Amniotic stem cell (primary cell): ENCODE measurements at places on chromosomes 16 and 17.

DNA sequence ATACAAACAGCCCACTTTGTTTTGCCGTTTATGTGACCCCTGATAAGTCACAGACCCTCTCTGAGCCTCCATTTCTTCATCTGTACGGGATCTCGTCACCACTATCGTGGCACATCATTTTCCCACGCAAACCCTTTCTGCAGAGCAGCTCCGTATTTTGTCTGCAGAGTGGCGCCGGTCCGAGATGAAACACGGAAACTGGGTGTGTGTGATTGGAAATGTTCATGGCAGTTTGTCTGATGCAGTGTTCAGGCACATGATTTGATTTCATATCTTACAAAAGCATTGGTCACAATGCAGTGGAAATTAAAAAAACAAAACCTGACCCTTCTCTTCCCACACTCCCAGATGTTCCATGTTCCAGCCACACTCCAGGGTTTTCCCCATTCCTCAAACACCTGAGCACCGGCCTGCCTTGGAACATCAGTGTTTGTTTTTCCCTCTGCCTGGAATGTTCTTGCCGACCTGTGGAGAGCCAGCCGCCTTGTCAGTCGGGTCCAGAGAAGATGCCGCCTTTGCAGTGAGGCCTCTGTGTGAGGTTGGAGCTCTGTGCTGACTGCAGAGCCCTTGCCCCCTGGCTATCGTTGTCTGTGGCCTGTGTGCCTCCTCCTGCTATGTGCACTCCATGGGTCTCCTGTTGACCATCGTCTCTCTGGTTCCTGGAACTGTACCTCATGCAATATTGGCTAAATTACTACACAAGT lies 39.2 kb downstream of the NT5M start:
- no peak for DNase-seq

DNA sequence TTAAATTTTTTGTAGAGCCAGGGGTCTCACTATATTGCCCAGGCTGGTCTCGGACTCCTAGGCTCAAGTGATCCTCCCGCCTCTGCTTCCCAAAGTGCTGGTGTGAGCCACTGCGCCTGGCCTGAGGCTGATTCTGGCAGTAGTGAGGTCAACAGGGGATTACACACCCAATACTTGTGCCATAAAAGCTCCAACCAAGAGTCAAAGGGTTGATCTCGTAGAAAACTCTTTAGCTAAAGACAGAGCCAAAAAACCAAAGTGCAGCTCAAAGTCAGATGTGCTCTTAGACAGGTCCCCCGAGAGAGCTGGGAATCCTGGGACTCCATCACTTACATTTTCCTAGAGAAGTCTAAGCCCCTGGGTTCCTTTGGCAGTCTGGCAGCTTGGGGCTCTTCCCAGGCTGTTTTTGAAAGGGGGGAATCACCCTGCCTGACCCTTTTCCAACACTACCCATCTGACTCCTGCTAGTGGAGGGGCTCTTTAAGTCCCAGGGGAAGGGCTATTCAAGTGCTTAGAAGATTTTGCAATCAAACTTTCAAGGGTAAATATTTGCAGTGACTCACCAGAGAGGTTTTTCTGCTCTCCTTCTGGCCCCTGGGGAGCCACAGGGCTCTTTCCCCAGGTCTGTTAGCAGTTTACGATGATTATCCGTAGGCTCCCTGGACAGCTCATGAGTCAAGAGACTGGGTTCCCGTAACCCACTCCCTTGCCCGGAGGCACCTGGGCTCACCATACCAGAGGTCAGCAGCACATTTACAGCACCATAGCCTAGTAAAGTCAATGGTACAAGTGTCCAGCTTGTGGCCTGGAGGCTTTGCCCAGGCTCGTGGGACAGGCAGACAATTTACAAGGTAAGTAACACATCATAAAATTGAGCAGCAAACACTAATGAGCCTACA lies 408.7 kb downstream of the SLC39A11 start:
- peak; percentile 52 for DNase-seq

GRCh38 chr16:13756411-13757140 lies 163.4 kb upstream of the ERCC4 start:
- no peak for DNase-seq

- DNase-seq, result peak; percentile 82
These were observed 812 bp upstream of the PPP1R9B start for GRCh38 chr17:50151041-50151936.

GRCh38 chr16:64092271-64092670 lies 1029.6 kb downstream of the CDH11 start:
- peak; percentile 47 for DNase-seq

GRCh38 chr17:50872710-50873424 lies 6.7 kb upstream of the TOB1 start:
- DNase-seq, result no peak

DNA sequence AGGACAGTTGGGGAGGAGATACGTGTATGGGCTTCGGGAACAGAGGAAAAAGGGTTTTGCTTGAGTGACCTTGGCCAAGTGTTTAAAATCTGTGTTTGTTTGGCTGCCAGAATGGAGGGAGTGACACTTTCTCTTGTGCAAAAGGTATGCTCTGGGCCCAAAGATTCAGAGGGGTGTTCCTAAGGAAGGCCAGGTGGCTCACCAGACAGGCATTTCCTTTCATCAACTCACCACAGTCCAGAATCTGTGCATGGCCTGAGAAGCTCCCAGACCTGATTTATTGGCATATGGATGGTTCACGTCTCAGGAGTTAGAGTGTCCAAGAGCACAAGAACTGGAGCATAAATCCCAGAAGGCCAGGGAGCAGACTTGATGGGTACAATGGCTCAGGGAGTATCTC lies 53.4 kb upstream of the NLK start:
- DNase-seq, result no peak

DNA sequence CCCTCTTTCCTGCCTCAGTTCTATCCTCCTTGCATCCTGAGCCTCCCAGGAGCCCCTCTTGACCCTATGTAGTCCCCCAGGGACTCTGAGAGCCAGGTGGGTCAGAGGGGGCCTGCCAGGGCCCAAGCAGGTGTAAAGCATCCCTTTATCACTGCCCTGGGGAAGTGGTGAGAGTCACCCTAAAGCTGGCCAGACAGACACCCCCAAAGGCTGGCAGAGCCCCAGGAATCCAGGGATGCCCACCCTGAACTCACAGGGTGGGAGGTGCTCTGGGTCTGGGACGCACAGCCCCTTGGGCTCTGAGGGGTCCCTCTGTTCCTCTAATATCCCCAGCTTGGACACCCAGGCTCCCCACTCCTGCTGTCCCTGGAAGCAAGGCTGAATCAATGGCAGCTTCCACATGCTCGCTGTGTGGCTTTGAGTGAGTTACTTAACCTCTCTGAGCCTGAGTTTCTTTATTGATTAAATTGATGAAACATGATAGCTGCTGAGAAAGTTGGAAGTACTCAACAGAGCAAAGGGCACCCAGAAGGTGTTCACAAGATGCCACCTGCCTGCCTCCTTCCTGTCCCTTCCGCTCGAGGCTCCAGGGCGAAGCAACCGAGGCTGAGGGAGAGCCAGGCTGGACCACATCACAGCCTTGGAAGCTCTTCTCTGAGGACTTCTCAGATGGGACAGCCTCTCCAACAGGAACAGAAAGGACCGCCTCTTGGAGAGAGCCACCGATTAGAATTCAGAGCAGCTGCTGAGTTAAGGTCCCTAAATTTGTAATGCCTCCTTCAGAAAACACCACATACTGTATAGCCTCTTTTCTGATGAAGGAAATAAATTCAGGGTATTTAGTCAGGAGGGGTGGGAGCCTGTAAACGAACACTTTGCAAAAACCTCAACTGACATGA lies 67.1 kb upstream of the DOC2B start:
- DNase-seq, result no peak

GRCh38 chr17:59800530-59800942 lies 92.2 kb downstream of the TUBD1 start:
- no peak for DNase-seq
